ENCODE measurements at places on chromosomes 6 and 20.

- no peak for DNase-seq
These were observed 727.9 kb upstream of the MAN1A1 start for GRCh38 chr6:120077489-120077888.

- DNase-seq = no peak
These were observed 94.3 kb upstream of the BHLHE23 start for GRCh38 chr20:63100926-63101699.

DNA sequence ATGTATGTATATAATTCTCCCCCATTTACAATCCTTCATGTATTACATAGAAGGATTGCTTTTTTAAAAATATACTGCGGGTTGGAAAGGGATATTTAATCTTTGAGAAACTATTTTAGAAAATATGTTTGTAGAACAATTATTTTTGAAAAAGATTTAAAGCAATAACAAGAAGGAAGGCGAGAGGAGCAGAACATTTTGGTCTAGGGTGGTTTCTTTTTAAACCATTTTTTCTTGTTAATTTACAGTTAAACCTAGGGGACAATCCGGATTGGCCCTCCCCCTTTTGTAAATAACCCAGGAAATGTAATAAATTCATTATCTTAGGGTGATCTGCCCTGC lies 3.6 kb downstream of the FOXC1 start:
- no peak for DNase-seq

DNA sequence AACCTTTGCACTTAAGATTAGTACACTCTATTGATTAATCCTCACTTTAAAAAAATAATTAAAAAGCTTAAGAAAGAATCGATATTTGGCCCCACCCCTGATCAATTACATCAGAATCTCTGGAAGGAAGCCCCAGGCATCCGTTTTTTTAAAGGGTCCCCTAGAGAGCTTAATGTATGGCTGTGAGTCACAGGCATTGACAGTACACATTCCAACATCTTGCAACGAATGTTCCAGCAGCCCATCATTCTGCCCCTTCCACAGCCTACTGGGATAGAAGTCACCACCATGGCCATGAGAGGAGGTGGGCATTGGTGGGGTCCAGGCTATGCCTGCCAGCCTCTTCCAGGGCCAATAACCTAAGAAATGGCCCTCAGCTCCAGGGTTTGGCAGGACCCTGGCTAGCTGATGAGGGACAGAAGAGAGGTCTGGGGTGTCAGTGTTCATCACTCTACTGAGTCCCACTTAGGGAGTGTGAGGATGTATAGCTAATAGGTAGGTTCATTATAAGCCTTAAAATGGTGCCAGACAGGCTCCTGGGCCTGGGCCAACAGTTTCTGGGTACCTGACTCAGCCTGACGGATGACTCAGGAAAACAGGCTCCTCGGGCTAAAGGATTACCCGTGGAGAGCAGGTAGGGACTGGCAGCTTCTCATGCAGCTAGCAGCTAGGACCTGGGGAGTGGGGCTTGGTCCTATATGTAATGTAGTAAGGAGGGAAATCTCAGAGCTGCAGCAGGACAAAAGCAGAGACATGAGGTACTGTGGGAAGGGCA lies 40.4 kb downstream of the MDGA1 start:
- no peak for DNase-seq

DNA sequence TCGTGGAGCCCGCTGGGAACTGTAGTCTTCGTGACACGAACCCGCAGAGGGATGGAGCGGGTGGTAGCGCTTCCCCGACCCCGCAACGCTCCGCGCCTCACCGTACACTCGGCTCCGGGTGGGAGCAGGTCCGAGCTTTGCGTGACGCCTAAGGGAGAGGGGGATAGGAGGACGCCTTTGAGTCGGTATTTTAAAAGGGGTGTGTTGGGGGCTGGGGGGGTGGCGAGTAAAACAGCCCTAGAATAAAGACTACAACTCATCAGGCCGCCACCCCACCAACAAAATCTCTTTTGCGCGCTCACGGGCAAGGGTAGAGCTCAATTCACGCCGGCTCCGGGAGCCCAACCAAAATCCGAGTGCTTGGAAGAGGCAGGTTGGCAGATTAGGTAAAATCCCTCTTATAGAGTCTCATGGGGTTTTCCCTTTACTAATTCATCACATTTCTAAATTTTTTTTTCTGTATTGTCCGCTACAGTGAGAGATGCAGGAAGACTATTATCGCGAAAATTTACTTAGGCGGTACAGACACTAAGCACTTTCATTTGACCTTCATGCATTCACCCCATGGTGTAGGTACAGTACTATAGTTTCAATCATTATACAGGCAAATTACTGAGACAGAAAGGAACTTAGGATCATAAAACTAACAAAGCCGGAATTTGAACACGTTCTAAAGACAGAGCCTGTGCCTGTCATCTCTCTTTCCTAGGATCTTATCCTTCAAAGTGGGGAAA lies 706 bp upstream of the SNX14 start:
- DNase-seq = peak; percentile 30

GRCh38 chr6:159695984-159696383 lies 2.9 kb upstream of the SOD2 start:
- no peak for DNase-seq

All from activated CD4-positive, alpha-beta T cell treated with anti-CD3 and anti-CD28 coated beads, Interleukin-2, Interleukin-4, amounts not matched to agents 100 ng/mL and 50 ng/mL, durations not matched to agents 16 hours and 8 hours (primary cell).